ENCODE measurements at places on chromosomes 2 and 18.

DNA sequence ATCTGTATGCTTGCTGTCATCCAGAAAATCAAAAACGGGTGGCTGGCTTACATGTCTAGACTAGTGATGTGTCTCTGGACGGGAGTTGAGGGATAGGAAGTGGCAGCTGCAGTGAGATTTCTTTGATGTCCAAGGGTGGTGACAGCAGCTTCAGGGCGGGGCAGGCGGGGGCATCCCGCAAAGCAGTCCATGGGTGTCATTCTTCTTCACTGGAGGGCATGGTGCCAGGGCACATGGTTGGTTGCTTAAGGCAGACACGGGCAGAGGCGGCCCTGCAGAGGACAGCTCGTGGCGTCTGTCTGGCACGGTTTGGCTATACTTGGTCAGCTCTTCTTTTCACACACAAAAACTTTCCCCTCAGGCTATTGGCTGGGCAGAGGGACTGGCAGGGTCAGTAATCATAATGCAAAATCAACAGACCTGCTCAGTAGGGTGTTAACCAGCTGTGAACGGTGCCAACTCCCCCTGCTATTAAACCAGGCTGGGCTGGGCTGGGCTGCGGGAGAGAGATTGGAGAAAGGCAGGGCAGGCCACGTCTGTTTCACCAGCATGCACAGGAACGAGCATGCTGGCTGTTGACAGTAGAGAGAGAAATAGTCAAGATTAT lies 63.7 kb downstream of the COL4A3 start:
- H3K36me3 ChIP-seq, result no peaks in the 10 kb centered on the region
- peaks cover 13% of the 10 kb centered on the region for H3K27me3 ChIP-seq
- no peaks in the 10 kb centered on the region for H3K4me1 ChIP-seq

DNA sequence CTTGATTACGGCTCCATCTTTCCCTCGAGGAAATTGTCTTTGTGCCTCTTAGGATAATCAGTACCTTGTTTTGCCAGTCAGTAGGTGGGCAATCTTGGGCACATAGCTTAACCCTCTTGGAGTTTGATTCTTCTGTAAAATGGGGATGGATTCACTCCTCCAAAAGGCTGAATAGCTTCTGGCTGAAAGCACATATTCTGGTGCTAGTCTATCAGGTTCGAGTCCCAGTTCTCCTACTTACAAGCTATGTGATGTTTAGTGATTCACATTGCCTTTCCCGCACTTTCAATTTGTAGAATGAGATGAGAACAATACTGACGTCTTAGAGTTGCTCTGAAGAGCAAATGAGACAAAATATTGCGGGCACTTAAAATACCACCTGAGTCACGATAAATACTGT lies 43.9 kb downstream of the ATIC start:
- no peaks in the 10 kb centered on the region for H3K27me3 ChIP-seq
- H3K27ac ChIP-seq, result no peak overlapping the region
- H3K4me1 ChIP-seq, result no peaks in the 10 kb centered on the region
- no peak for DNase-seq

DNA sequence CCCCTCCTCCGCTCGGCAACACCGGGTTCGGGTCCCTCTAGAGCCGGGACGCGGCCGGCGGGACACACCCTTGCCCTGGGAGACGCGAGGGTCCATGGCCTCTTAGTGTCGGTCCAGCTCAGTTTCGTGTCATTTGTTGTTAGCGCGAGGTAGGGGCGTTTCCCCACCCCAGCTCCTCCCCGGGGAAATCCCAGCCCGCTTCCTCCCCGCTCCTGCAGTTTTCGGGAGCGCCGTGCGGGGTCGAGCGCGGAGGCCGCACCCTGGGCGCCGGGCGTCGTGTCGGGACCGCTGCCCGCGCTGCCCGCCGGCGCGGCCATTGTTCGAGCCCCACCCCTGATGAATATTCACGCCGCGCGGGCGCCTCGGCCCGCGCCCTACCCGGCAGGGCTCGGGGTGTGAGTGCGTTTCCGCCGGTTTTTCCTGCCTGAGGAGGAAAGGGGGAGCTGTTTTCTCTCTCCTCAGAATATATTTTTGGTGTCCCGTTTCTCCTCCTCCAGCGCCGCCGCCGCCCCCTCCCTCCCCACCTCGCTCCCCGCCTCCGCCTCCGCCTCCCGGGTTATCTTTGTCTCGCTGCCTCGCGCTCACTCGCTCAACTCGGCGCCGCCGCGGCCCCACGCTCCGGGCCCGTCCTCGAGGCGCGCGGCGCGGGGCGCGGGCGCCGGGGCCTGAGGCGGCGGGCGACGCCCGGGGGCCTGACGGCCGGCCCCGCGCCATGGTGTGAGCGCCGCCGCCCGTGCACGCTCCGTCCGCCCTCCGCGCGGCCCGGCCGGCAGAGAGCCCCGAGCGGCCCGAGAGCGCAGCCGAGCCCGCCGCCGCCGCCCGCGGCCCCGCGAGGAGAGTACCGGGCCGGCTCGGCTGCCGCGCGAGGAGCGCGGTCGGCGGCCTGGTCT lies at the start of gene MAP4K4:
Gene MAP4K4 (plus strand): TSS at position 584 of the 890 bp plus-strand sequence. CDS start 374 bp downstream, outside the sequence.
- peaks cover 2% of the 10 kb centered on the region for H3K27me3 ChIP-seq
- peak; percentile 85 for DNase-seq
- H3K4me3 ChIP-seq, result no peak within 1 kb of the TSS
- peak within 1 kb of the TSS; percentile 71 for H3K27ac ChIP-seq
- H3K4me1 ChIP-seq, result peaks cover 5% of the 10 kb centered on the region

DNA sequence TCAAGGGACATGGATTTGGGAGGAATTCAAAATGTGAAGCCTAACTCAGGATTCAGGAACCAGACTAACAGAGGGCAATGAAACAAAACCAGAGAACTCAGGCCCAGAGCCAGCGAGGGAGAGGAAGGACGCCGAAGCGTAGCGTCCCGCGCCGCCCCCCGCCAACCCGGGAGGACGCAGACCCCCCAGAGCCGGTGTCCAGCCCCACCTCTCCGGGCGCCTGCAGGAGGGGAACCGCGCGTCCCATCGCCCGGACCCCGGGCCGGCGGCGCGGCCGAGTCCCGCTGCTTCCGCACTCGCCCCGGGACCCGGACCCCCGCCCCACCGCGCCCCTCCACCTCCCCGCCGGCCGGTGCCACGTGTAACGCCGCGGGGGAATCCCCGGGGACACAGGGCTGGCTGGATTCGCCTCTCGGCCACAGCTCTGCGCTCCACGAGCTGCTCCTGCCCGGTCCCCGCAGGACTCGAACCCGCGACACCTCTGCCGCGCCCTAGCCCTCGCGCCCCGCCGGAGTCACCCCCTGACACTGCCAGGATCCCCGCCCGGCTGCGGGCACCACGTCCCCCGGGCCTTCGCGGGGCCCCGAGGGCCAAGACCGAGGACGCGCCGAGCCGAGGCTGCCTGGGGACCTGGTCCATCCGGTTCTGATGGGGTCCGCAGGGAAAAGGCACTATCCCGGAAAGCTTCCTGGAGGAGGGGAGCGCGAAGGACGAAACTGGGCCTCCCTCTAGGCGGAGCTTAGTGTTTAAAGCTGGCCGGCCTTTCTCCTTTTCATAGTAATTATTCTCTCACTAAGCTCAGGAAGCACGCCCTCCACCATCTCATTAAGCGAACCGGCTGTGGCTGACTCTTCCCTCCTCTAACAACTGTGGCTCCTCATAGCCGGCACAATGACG lies 40.4 kb upstream of the FAM124B start:
- H3K27ac ChIP-seq, result no peak overlapping the region
- peaks cover 8% of the 10 kb centered on the region for H3K36me3 ChIP-seq
- H3K4me3 ChIP-seq, result peak overlapping the region; percentile 82

GRCh38 chr18:22164337-22165048 lies 4.9 kb upstream of the GATA6 start:
- no peak overlapping the region for H3K4me3 ChIP-seq
- no peak for DNase-seq
- H3K27ac ChIP-seq, result no peak overlapping the region
- no peaks in the 10 kb centered on the region for H3K36me3 ChIP-seq
- H3K27me3 ChIP-seq, result peaks cover 36% of the 10 kb centered on the region

Data from natural killer cell treated with Interleukin-12 subunit alpha and Interleukin-12 subunit beta and Interleukin-15 and Interleukin-18, amount 100 ng/mL, for 72 hours (primary cell).